CD4-positive, alpha-beta T cell treated with Interleukin-12 subunit alpha and Interleukin-12 subunit beta, for 1 hour (primary cell): ENCODE measurements at places on chromosomes 3 and 15.
A peak's percentile ranks its signal among the peaks of the same experiment; 100 is the strongest.

DNA sequence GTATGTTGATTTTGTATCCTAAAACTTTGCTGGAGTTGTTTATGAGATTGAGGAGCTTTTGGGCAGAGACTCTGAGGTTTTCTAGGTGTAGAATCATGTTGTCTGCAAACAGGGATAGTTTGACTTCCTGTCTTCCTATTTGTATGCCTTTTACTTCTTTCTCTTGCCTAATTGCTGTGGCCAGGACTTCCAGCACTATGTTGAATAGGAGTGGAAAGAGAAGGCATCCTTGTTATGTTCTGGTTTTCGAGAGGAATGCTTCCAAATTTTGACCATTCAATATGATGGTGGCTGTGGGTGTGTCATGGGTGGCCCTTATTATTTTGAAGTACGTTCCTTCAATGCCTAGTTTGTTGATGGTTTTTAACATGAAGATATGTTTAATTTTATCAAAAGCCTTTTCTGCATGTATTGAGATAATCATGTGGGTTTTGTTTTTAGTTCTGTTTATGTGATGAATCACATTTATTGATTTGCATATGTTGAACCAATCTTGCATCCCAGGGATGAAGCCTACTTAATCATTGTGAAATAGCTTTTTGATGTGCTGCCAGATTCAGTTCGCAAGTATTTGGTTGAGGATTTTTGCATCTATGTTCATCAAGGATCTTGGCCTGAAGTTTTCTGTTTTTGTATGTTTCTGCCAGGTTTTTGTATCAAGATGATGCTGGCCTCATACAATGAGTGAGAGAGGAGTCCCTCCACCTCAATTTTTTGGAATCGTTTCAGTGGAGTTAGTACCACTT lies 188.1 kb downstream of the MINAR1 start:
- no peak for DNase-seq

DNA sequence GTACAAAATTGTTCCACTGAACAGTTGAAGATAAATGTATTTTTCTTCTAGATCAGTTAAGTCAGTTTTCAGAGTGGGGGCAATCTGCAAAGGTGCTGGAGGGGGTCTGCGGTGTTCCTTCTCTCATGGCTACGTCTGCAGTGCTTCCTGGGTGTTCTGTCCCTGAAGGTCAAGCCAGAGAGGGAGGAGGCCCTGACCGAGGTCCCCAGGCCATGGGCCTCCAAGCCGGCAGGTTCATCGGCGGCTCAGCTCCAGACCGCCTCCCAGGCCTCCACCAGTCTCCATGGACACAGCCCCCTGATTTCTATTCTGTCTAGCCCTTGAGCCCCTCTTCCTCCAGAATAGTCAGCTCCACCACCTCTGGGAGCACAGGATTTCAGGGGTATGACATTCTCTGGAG lies 28.5 kb upstream of the TSEN2 start:
- no peak for DNase-seq

DNA sequence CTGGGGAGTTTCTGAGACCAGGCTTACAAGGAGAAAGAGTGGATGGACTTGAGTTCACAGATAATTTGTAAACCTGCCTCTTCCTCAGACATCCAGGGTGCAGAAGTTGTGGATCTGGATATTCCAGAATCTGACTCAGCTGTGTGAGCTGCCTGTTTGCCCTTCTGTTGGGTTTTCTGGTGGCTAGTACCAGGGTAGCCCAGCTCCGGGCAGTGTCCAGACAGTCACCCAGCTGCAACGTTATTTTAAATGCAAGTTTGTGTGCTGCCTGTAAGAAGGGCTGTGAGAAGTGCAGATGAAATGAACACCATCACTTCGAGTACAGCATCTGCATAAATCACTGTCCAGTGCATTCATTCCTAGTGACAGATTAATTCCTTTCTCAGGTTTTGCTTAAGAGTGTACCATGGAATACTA lies 1053.0 kb downstream of the TUSC7 start:
- no peak for DNase-seq

GRCh38 chr3:33636125-33636850 lies 81.8 kb downstream of the CLASP2 start:
- peak; percentile 36 for DNase-seq

DNA sequence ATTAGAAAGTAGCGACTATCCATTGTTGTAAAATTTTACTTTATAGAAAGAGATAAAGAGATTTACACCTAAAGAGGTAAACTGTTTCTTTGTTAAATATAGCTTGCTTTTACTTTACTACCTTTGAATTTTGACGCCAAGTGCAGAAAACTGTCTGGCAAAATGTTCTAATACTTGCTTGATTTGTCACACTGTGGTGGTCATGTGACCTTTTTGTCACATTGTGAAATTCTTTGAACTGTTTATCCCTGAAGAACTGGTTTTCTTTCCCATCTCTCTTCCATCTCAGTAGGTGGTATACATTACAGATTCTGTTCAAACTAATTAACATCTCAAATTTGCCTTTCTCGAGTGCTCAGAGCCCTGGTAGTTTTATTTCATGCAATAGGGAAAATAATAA lies 327.4 kb downstream of the NAALADL2 start:
- no peak for DNase-seq

- DNase-seq, result no peak
Measured at GRCh38 chr15:95860406-95860805, 470.1 kb upstream of the NR2F2 start.

DNA sequence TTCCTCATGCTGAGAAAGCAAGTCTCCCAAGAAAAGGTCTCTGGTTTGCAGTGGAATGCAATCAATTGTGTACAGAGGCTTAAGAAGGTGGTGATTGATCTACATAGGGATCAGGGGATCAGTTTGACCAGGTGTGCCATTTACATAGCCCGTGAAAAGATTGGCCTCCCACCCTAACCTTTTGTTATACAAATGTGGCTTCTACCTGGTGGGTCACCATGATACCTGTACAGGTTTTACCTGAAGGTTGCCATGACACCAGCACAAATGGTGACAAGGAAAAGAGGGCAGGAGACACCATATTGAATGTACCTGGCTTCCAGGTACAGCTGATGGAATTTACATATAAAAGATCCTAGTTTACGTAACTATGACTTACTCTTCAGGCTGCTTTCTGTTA lies 25.5 kb upstream of the TEX55 start:
- DNase-seq, result no peak

DNA sequence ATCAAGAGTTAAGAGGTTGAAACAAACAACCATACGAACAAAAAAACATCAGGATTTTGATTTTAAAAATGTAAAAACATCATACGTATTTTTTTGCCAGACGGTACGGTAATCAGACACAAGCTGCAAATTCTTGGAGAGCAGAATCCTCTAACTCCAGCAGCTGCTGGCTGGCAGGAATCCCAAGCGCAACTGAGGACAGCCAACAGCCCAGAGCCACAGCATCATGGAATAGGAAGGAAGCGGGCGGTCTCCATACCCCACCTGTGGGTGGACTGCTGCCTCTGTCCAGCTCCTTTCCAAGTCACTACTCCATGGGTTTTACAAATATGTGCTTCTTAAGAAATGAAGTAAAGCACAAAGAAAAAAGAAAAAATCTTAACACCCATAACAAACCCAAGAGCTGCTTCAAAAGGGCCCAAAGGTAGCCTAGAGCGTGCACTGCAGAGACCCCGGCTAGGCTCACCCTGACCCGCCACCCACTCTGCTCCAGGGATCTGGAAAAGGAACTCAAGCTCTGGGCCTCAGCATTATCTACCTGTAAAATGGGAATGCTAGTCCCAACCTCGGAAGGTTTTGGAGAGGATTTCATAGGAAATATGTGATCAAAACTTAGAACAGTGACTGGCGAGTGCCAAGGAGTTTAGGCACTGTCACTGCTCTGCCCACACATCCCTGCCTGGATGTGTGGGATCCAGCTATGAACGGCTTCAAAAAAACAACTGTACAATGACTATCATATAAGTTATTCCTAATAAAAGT lies 33.4 kb downstream of the ZXDC start:
- no peak for DNase-seq

- DNase-seq, result no peak
Measured at GRCh38 chr3:178518660-178519396, 17.4 kb upstream of the KCNMB2 start.

DNA sequence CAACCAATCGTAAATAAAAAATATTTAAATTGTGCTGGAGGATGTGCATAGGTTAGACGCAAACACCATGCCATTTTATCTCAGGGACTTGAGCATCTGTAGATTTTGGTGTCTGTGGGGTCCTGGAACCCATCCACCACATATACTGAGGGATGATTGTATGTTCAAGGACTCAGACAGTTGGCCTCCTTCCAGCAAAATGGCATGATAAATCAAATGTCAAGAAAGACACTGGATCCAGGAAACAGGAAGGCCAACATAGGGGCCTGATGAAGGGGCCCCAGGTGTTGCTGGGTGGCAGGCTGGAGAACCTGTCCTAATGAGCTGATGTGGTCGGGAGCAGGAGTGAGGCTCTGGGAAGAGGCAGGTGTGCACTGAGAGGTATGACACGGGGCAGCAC lies 289.5 kb downstream of the GABRG3 start:
- no peak for DNase-seq

DNA sequence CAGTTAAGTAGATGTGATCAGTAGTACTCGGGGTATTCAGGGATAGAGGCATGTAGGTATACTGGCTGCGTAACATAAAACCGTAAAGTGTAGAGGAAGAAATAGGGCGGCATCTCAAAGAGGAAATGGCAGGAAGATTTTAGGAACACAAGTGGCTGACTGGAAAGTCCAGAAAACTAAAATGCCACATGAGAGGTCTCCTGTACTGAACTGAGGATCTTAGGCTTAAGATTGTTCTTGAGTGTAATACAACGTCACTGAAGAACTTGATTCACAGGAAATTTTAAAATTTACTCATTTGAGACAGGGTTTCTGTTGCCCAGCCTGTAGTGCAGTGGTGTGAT lies 2.3 kb upstream of the LMLN start:
- DNase-seq, result no peak

- DNase-seq, result no peak
Measured at GRCh38 chr3:127762077-127762786, 60.1 kb downstream of the MGLL start.

DNA sequence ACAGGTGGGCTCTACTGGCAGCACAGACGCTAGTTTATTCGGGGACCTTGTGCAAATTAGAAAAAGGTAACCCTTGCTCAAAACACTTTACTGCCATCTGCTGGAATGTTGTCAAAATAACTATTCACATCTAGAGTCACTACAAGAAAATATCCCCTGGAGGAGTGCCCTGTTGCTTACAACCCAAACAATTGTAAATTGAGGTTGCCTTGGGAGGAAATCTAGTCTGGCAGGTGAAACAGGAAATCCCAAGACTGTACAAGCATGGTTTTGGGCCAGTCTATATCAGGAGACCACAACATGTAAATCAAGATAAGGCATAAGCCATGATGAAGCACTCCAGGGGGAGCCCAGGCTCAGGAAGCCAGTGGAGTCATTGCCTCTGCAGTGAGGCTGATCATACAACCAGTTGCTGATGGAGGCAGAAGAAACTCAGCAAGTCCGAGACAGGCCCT lies 136.8 kb upstream of the ACP3 start:
- DNase-seq, result peak; percentile 37

DNA sequence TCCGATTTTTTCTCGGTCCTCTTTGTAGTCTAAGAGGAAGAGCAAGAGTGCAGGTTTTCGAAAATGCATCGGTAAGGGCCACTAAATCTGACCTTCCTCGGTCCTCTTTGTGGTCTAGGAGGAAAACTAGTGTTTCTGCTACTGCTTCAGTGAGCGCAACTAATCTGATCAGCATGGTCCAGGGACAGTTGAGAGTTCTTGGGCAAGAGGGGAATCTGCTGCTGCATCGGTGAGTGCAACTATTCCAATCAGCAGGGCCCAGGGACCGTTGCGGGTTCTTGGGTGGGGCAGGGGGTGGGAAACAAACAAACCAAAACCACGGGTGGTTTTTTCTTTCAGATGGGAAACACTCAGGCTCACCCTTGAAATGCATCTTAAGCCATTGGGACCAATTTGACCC lies 10.5 kb upstream of the OSBPL11 start:
- no peak for DNase-seq

GRCh38 chr15:45784656-45785055 lies 149.8 kb downstream of the SQOR start:
- DNase-seq, result no peak
